ENCODE measurements at places on chromosomes 11 and 22. TPM values are rescaled to one million over a fixed set of nuclear protein-coding genes. Genes with fewer than 3 reads are reported as not detected.

The OR4A47 gene
- total RNA-seq = not detected

The SOX10 gene
- 3.8 TPM for total RNA-seq

The GAL3ST1 gene
- not detected for total RNA-seq

The APOA1 gene
- total RNA-seq = not detected

The KCNJ11 gene
- not detected for total RNA-seq

The CARD16 gene
- total RNA-seq = not detected

The IRAG1 gene
- 54.5 TPM for total RNA-seq

The NPTXR gene
- total RNA-seq = 1.8 TPM

The ALX4 gene
- not detected for total RNA-seq

The P2RX3 gene
- total RNA-seq = not detected

The TCF20 gene
- 14.4 TPM for total RNA-seq

All from uterus (tissue), 4 donors.